ENCODE measurements at places on chromosomes 4 and X.

GRCh38 chrX:137297167-137297566 lies 263.4 kb upstream of the GPR101 start:
- no peak for DNase-seq

DNA sequence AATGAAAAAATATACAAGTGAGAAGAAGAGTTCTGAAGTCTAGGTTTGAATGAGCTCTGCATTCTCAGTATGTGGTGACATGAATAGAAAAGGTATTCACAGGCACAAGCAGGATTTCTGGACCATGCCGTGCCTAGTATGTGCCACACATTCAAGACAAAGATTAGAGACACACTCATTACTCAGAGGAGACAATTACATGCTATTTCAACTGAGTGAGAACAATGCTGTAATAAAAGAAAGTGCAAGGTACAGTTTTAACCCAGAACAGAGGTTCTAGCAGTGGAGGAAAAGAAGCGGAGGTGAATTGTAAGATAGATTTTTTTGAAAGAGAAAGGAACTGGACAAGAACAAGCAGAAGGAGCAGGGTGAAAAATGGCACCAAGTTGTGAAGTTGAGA lies 121.0 kb upstream of the RASGEF1B start:
- DNase-seq = no peak

DNA sequence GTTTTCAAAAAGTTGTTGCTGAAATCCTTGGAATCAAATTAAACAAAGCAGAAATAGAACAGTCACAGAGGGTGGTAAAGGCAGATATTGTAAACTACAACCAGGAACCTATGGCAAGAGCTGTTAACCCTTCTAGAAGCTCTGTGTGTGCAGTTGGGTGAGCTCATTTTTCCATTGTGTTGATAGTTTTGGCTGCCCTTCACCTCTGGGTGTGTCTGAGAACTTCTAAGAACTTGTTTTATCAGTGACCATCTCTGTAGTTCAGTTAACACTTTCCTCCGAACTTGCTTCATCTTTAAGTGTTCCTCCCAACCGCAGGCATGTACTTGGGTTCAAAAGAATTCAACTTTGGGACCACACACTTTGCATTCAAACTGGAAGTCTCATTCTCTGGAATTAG lies 32.7 kb downstream of the RBMX start:
- DNase-seq = no peak

GRCh38 chrX:40844471-40844870 lies 109.1 kb upstream of the MED14 start:
- DNase-seq = no peak

- no peak for DNase-seq
Measured at GRCh38 chr4:128527946-128528576, 240.4 kb upstream of the PGRMC2 start.

DNA sequence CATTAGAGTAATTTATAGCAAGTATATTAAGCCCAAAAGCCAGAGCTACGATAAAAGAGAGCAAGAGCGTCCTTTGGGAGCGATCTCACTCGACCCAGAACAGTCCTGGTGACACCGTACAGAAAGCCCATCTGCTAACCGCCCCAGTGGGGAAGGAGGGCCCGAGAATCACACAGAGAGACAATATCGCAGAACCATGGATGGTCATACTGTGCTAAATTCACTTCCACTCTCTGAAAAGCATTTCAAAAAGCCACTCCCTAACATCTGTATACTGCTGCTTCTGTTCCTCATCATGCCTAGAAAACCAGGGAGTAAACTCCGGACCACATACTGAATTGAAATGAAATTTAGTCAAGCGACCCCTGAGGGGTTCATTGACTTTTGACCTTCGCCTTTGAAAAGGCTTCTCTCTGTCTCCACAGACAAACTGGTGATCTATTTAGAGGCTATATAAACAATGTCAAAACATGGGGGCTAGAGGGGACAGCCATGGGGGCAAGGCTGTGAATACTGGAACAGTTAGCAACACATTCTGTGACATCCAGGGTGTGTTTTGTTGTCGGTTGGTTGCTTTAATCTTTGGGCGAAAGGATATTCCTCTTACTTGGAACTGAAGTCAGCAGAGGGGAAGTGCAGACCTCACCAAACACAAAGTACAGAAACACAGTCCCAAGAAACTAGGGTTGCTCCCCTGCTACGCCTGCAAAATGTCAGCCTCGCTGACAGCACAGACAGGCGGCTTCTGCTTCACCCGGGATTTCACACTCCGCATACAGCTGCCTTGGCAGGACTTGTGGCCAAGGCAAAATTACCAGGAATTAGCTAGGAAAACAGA lies 129.0 kb upstream of the RASGEF1B start:
- no peak for DNase-seq

- no peak for DNase-seq
Measured at GRCh38 chr4:133156556-133156955, 7.5 kb downstream of the PCDH10 start.

- DNase-seq = no peak
Measured at GRCh38 chrX:3639236-3639635, 74.2 kb downstream of the PRKX start.

DNA sequence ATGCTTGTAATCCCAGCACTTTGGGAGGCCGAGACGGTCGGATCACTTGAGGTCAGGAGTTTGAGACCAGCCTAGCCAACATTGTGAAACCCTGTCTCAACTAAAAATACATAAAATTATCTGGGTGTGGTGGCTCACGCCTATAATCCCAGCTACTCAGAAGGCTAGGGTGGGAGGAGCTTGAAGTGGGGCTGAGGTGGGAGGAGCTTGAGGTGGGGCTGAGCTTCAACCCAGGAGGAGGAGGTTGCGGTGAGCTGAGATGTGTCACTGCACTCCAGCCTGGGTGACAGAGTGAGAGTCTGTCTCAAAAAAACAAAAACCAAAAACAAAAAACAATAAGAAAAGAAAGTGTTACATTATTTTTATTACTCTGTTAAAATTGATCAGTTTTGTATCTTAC lies 1164.4 kb upstream of the IGFBP7 start:
- DNase-seq = no peak

- DNase-seq = no peak
Measured at GRCh38 chrX:149296092-149296491, 209.0 kb downstream of the IDS start.
